ENCODE measurements at places on chromosomes 12 and 14.

DNA sequence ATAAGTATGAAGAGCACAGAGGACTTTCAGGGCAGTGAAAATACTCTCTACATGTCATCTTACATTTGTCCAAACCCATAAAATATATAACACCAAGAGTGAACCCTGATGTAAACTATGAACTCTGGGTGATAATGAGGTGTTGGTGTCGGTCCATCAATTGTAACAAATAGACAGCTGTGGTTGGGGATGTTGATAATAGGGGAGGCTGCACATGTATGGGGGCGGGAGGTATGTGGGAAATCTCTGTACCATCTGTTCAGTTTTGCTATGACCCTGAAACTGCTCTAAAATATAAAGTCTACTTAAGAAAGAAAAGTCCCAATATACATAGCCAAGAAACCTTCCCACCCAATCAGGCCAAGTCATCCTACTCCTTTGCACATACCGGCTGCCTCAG lies 88.5 kb downstream of the GPR135 start:
- no peak for DNase-seq

GRCh38 chr12:76757694-76758093 lies 6.2 kb upstream of the ZDHHC17 start:
- no peak for DNase-seq

DNA sequence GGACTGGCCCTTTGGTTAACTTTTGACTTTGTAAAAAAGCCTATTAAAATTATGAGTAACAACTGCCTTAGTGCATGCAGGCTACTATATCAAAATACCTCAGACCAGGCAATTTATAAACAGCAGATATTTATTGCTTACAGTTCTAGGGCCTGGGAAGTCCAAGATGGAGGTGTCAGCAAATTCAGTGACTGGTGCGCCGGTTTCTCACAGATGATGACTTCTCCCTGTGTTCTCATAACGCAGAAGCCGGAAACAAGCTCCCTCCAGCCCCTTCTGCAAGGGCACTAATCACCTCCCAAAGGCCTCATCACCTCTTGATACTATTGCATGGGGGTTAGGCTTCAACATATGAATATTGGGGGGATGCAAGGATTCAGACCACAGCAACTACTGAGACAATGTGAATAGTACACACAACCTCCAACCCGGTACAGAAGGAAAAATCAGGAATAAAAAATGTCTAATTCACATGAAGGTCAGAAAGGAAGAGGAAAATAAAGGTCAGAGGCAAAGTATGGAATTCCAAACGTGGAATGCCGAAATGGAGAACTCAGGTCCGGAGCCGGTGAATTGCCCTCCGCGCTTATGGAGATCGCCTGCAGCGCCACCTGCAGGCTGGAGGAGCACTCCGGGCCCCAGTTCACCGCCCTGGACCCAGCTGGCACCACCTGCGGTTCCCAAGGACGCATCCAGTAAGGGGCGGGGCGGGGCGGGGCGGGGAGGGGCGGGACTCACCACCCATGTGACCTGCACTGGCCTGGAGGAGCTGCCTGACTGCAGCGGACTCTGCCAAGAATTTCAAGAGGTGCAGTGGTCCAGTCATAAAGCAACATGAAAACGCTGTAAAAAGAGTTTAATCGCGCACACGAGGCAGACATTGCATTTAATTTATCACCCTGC lies 203.4 kb downstream of the KIF26A start:
- DNase-seq = no peak

- DNase-seq = no peak
Observed at GRCh38 chr12:131737150-131737827, 26.4 kb downstream of the SFSWAP start.

DNA sequence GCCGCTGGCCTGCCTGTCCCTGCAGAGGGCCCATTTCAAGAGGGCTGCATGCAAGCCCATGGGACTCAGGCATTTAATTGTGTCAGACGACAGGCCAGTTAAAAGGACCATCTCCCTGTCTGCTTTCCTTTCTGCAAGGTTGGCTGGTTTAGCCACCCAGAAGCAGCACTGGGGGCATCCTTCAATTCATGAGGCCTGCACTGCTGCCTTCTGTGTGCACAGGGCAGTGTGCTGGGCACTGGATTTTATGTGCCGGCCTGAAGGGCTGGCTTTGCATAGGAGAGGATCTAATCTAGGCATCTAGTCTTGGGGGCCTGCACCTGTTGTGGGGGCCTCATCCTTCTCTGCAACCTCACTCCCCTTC lies 114.1 kb upstream of the FKBP4 start:
- DNase-seq = no peak

- no peak for DNase-seq
Observed at GRCh38 chr12:52232674-52233461, at the start of gene KRT7. KRT7 (plus strand) TSS chr12:52233243; CDS start chr12:52233297, 54 bp downstream.

GRCh38 chr14:92595267-92595666 lies 81.7 kb downstream of the RIN3 start:
- DNase-seq = no peak

- no peak for DNase-seq
Observed at GRCh38 chr14:104239185-104239775, 100.9 kb downstream of the KIF26A start.

- no peak for DNase-seq
Observed at GRCh38 chr14:103026988-103027387, 30.4 kb downstream of the CDC42BPB start.

GRCh38 chr12:103493199-103493598 lies 2.6 kb downstream of the C12orf42 start:
- no peak for DNase-seq

- DNase-seq = no peak
Observed at GRCh38 chr12:131089531-131090273, 136.0 kb downstream of the ADGRD1 start.

- no peak for DNase-seq
Observed at GRCh38 chr14:21913759-21914158, 240.1 kb upstream of the OR4E1 start.

- DNase-seq = no peak
Observed at GRCh38 chr14:66401449-66402095, 84.6 kb upstream of the CCDC196 start.

- DNase-seq = no peak
Observed at GRCh38 chr12:51669271-51669670, 78.2 kb downstream of the SCN8A start.

GRCh38 chr12:115466076-115466475 lies 782.1 kb upstream of the TBX3 start:
- no peak for DNase-seq

- DNase-seq = no peak
Observed at GRCh38 chr12:104555648-104556047, 98.9 kb downstream of the CHST11 start.

DNA sequence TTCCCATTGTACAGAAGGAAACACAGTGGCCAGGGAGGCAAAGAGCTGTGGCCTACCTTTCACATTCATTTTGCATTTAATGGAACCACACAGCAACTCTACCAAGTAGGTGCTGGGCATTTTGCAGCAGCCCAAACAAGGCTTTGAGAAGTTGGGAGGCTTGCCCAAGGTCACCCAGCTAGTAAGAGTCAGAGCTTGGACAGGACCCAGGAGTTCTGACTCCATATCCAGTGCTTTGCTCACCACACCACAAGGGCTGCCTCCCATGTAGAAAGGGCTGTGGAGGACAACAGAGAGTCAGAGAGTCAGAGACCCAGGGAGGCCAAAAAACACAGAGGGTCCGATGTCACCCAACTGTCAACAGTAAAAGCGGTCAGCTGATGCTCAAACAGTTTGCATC lies 400.2 kb downstream of the BCL11B start:
- no peak for DNase-seq
